ENCODE measurements at places on chromosomes 4 and X.

DNA sequence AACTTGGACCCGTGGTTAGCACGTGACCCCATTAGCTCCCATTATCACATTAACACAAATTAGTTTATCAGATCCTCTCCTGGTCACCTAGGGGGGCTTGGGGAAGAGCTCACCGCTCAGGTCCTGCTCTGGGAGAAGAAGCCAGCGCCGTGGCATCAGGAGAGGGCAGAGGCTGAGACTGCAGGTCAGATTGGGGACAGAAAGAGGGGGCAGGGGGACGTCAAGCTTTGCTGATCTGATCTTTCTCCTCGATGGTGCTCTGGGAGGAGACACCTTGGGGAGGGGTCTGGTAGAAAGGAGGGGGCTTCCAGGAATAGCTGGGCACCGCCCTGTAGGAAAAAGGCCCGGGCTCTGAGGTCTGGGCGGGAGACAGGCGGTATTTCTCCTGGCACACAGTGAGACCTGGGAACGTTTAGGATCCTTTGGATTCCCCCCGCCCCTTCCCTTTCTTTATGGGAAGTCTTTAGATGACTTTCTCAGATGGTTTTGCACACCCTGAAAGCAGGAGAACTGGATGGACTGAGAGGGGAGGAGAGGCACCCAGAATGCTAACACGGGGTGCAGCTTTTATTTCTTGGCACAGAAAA lies 9.1 kb upstream of the ELF4 start:
- no peak for DNase-seq

- DNase-seq, result no peak
Measured at GRCh38 chrX:1440506-1440905, 12.2 kb downstream of the ASMTL start.

DNA sequence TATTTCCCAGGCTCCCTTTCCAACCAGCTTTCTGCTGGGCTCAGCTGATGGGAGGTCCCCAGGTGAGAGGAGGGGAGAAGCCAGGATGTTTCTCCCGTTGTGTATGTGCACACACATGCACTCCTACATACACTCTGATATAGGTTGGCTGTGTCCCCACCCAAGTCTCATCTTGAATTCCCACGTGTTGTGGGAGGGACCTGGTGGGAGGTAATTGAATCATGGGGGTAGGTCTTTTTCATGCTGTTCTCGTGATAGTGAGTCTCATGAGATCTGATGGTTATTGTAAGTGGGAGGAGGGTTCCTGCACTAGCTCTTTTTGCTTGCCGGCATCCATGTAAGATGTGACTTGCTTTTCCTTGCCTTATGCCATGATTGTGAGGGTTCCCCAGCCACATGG lies 11.7 kb upstream of the HTRA3 start:
- DNase-seq, result no peak

- DNase-seq, result peak; percentile 39
Measured at GRCh38 chrX:150475461-150475860, 93.0 kb upstream of the MTM1 start.

DNA sequence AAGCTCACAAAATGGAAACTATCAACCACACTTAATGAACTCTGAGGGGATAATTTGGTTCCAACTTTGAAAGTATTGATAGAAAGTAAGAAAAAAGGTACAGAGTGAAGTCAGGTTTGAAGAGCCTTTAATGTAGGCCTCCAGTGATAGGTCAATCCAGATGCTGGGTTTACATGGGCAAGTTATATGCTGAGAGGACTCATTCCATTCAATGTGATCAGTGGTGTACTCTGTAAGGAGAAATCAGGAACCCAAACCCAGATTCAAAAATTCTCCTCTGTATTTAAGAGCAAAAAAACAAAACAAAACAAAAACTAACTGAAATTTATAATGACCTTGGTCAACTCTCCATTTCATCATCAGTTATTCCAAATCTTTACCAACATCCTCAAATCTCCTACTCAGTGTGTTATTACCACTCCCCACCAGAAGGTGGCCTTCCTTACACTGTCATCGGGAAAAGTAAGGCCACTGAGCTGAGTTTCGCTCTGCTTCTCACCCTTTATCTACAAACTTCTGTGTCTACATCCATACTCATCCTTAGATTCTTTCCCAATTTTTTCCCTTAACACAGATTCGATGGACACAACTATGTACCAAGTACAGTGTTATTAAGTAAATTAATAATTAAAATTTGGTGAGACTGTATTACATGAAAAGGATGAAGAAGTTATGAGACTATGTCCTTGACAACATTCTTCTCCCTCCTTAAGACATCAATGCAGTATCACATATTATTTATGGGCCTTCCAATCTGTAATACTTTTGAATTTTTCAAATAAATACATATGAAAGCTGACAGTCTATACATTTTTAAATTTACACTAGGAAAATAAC lies 88.3 kb downstream of the ZAR1 start:
- peak; percentile 92 for DNase-seq

- DNase-seq, result no peak
Measured at GRCh38 chr4:59387759-59388758, 1812.1 kb upstream of the ADGRL3 start.

- DNase-seq, result no peak
Measured at GRCh38 chr4:161287678-161288352, 876.0 kb downstream of the FSTL5 start.

Measured in adipocyte (in vitro differentiated cells).